Nephron progenitor cell (in vitro differentiated cells): ENCODE measurements at places on chromosomes 4 and X.

DNA sequence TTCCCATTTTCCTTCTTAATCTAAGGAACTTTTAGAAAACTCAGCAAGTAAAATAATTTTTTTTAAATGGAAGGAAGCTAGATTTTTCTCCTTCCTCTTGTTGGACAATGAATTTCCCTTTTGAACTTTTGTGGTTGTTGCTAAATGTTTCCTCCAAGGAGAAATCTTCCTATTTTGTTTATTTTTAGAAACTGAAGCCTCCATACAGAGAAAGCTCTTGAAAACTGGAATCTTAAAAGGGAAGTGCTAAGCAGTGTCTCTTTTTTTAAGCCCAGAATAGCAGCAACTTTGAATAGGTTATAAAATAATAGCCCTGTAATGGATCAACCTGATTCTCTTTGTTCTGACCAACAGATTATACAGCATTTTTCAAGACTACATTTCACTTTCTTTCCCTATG lies 15.1 kb upstream of the DCLK2 start:
- H3K36me3 ChIP-seq = no peaks in the 10 kb centered on the region
- H3K4me1 ChIP-seq = no peaks in the 10 kb centered on the region
- no peak overlapping the region for H3K27ac ChIP-seq
- no peak for DNase-seq
- peaks cover 18% of the 10 kb centered on the region for H3K27me3 ChIP-seq
- no peak overlapping the region for H3K4me3 ChIP-seq

GRCh38 chr4:133997436-133997835 lies 204.2 kb downstream of the PABPC4L start:
- DNase-seq = no peak
- H3K27me3 ChIP-seq = no peaks in the 10 kb centered on the region
- no peaks in the 10 kb centered on the region for H3K36me3 ChIP-seq
- H3K4me1 ChIP-seq = no peaks in the 10 kb centered on the region

DNA sequence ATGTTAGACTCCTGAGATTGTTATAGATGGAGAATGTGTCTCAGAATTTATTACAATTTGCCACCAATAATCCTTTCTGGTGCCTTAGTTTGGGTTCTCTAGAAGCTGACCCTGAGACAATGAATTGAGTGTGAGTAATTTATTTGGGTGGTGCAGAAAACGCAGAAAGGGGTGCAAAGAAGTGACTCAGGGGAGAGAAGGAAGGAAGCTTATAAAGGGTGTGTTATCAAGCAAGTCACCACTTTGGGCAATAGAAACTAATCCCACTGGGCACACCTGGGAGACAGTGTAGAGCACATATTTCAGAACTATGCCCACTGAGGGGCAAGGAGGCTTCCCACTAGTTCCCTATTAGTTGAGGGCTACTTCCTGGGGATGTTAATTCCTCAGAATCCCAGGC lies 320.6 kb downstream of the MID1IP1 start:
- no peak for DNase-seq
- peaks cover 6% of the 10 kb centered on the region for H3K27me3 ChIP-seq
- no peak overlapping the region for H3K4me3 ChIP-seq
- H3K36me3 ChIP-seq = peaks cover 5% of the 10 kb centered on the region

DNA sequence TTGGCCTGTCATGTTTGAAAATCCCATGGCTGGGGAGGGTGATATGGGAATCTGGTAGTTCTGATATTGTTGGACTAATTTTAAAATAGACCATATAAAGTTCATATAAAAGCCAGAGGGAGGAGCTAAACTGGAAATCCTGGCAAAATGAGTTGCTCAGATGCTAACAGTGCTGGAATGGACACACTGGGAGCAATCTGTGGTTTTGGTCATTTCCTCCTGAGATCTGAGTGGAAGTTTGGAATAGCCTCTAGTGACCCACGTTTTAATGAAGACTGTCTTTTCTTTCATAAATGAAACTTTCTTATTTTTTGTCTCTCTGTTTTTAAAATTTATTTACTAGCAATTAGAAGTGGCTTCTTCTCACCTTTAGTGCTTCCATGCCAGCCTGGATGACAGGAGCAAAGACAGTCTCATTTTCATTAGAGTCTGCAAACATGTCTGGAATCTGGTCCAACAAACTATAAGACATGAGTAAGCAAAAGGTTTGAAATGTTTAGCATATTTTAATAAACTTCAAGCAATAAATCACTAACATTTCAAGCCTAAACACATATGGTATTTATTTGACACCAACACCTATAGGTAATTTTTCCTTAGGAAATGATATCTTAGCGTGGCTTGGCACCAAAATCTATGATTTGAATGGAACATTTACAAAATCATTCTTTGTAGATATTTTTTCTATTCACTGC lies 66.6 kb downstream of the METTL14 start:
- no peaks in the 10 kb centered on the region for H3K4me1 ChIP-seq
- peaks cover 12% of the 10 kb centered on the region for H3K36me3 ChIP-seq
- no peak overlapping the region for H3K4me3 ChIP-seq
- H3K27me3 ChIP-seq = no peaks in the 10 kb centered on the region
- no peak for DNase-seq

- peaks cover 17% of the 10 kb centered on the region for H3K4me1 ChIP-seq
- no peak for DNase-seq
- no peaks in the 10 kb centered on the region for H3K36me3 ChIP-seq
- H3K27me3 ChIP-seq = peaks cover 6% of the 10 kb centered on the region
- no peak overlapping the region for H3K4me3 ChIP-seq
- no peak overlapping the region for H3K27ac ChIP-seq
These were observed 61.9 kb upstream of the LAS1L start for GRCh38 chrX:65596270-65597034.

DNA sequence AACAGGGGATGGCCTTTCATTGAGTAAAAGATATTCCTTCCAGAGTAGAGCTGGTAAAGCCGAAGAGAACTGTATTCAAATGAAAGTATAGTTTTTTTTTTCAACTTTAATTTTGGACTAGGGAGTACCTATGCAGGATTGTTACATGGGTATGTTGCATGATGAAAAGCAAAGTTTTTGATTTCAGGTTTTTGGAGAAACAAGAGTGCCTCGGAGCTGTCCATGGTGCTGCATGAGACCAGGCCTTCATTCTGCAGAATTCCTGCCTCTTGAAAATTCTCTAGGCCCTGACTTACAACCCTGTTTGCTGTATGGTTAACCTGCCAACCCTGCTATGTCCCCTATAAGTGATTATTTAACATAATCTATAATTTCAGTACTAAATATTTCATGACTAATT lies 1065.7 kb upstream of the FTHL17 start:
- H3K27me3 ChIP-seq = peaks cover 5% of the 10 kb centered on the region
- no peak overlapping the region for H3K4me3 ChIP-seq
- H3K36me3 ChIP-seq = no peaks in the 10 kb centered on the region
- peak; percentile 68 for DNase-seq
- H3K4me1 ChIP-seq = no peaks in the 10 kb centered on the region

- peaks cover 12% of the 10 kb centered on the region for H3K4me1 ChIP-seq
- H3K27ac ChIP-seq = no peak overlapping the region
- DNase-seq = no peak
- no peaks in the 10 kb centered on the region for H3K36me3 ChIP-seq
- no peak overlapping the region for H3K4me3 ChIP-seq
- no peaks in the 10 kb centered on the region for H3K27me3 ChIP-seq
These were observed 4.2 kb downstream of the GASK1B start for GRCh38 chr4:158168606-158169005.

- no peak overlapping the region for H3K4me3 ChIP-seq
- DNase-seq = no peak
- H3K27me3 ChIP-seq = peaks cover 5% of the 10 kb centered on the region
- H3K36me3 ChIP-seq = no peaks in the 10 kb centered on the region
These were observed 396.4 kb upstream of the BOD1L1 start for GRCh38 chr4:14023896-14024295.

DNA sequence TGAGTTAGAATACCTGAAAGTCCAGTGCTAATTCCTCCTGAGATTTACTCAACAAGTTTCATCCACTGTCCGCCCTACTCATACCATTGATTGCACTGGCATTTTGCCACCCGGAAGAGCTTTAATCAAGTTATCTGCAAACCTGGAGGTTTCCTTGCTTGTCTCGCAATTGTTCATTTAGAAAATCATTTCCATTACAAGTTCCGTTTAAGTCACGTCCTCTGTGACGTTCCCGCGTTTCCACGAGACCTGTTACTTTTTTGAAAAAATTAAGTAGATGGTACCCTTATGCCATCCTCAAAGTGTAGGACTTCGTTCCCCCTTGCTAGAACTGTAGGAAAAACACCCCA lies 761 bp upstream of the FRYL start:
- no peaks in the 10 kb centered on the region for H3K36me3 ChIP-seq
- H3K4me3 ChIP-seq = peak overlapping the region; percentile 97
- peaks cover 5% of the 10 kb centered on the region for H3K27me3 ChIP-seq
- no peak for DNase-seq
